ENCODE measurements at places on chromosomes 1 and 21.

- no peak for DNase-seq
Measured at GRCh38 chr1:11397151-11397901, 81.6 kb upstream of the DISP3 start.

DNA sequence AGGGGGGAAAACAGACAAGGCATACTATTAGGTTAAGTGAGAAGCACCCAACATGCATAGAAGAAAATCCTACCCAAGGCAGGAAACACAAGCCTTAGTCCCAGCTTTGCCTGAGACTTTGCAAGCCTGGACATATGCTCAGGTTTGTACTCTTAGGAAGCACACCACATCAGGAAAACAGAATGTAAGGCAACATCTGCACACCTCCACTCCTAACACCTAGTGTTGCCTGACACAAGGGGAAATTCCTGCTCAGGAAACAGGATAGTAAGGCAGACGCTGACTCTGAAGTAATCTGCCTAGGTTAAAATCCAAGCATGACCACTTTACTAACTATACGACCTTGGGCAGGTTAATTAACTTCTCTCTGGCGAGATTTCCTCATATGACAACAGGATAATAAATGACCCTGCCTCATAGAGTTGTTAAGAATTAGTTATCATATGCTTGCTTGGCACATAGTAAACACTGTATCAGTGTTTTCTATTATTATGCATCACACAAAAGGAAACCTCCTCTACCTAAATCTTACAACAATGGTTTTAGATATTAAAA lies 119.8 kb downstream of the ZZZ3 start:
- no peak for DNase-seq

DNA sequence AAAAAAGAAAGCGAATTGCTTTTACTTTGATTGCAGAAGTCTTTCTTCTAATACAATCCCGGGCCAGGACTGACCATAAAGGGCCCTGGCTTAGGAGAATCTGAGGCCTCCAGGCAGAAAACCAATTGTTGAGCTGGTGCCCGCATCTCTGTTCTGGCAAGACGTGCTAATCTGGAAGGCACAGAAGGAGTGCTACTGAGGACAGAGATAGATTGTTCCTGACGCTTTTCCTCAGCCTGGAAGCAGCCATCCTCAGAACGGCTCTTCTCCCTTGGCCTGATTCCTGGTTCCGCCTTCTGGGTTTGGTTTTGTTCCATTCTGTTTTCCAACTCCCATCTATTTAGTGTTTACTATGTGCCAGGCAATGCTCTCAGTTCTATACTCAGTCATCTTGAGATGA lies 44.8 kb upstream of the SPOCD1 start:
- DNase-seq = no peak

DNA sequence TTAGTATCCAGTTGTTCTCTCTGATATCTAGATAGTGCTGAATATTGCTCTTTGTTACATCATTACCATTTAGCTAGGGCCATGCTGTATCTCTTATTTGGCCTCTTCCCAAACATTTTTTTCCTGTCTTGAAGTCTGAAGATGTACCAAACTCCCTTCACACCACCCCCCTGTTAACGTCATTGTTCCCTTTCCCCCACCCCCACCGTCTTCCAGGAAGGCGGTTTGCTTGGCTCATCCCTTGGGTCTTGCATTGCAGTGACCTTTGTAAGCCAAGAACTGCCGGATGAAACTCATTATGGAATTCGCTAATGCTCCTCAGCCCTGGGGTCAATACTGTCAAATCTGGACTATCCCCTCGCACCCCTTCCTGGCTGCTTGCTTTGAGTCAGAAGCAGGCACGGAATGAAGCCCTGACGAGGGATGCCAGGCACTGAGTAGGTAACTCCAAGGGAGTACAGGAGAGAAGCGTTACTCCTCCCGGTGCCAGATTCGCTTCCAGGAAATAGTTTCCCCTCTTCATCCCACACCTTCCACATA lies 283.1 kb downstream of the TM2D1 start:
- DNase-seq = no peak

DNA sequence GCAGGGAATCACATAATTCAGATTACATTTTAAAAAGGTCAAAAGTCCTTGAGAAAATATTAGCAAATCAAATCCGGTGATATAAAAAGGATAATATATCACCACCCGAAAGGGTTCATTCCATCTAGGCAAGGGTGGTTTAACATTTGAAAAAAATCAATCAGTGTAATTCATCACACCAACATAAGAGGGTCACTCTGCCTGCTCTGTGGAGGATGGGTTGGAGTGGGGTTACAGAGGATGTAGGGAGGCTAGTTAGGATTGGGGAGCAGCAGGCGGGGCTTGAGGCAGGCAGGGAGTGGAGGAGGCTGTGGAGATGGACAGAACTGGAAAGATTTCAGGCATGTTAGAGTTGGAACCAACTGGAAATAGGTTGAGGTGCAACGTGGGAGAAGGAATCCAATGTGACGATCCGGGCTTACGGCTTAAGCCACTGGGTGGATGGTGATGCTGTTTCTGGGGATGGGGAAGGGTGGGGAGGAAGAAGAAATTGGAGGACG lies 12.5 kb downstream of the ADORA1 start:
- DNase-seq = no peak

DNA sequence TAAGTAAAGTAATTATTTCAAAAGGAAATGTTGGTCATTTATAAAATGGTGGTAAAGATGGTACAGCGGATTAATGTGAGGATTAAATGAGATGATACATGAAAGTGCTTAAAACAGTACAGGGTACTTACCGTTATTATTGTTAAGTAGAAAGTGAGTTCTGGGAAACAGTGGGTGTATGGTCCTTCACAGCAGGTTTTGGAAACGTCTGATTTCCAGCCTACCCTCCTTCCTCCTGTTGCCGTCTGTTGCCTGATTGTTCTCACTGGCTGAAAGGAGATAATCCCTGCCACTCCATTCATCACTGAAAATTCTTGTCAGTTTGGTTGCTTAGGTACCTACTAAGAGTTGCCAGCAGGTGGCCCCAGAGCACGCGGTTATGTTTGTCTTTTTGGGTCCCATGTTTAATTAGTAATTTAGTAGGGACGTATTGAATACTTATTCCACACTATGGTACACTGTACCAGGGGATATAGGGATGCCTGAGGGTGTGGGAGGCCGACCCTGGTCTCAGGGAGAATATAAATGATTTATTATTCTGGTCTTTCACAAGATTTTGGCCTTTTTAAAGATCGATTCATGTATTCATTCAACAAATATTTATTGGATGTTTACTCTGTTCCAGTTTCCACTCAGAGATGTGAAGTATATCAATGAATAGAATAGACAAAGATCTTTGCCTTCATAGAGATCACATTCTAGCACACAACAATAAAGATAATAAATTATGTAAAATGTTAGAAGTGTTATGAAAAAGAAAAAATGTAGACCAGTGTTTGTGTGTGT lies 30.8 kb upstream of the RPTN start:
- peak; percentile 51 for DNase-seq

DNA sequence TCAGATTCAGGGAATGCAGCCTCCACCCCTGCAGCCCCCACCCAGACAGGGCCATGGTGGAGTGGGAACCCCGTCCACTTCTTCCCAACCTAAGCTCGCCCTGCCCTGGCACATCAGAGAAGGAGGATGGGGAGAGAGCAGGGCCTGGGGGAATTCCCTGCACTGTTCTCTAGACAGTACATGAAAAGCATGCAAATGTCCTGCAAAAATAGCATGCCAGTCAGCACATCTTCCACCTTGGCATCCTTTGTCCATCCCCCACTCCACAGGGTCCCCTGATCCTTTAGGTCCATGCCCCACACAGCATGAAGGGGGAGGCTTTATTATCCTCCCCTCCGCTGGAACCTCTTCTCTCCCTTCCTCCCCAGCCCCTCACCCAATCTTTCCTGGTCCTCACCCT lies 35.0 kb upstream of the RD3 start:
- DNase-seq = no peak

- DNase-seq = no peak
Measured at GRCh38 chr1:152513081-152513480, 1.2 kb upstream of the CRCT1 start.

GRCh38 chr1:201137579-201138310 lies 10.8 kb upstream of the ASCL5 start:
- no peak for DNase-seq

DNA sequence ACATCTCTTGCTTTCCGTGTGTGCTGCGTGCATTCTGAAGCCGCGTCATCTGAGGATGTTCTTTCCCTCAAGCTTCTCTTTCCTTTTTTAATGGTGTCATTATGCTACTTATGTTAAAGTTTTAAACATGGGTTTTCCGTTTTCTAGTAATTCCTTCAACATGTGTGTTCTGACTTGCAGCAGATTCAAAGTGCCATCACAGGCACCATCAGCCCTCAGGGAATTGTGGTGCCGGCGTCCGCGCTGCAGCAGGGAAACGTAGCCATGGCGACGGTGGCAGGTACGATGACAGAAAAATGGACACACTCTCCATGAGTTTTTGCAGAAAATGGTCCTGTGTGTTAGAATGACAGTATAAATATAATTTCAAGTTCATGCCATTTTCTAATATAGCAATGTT lies 42.4 kb downstream of the PKNOX1 start:
- no peak for DNase-seq

DNA sequence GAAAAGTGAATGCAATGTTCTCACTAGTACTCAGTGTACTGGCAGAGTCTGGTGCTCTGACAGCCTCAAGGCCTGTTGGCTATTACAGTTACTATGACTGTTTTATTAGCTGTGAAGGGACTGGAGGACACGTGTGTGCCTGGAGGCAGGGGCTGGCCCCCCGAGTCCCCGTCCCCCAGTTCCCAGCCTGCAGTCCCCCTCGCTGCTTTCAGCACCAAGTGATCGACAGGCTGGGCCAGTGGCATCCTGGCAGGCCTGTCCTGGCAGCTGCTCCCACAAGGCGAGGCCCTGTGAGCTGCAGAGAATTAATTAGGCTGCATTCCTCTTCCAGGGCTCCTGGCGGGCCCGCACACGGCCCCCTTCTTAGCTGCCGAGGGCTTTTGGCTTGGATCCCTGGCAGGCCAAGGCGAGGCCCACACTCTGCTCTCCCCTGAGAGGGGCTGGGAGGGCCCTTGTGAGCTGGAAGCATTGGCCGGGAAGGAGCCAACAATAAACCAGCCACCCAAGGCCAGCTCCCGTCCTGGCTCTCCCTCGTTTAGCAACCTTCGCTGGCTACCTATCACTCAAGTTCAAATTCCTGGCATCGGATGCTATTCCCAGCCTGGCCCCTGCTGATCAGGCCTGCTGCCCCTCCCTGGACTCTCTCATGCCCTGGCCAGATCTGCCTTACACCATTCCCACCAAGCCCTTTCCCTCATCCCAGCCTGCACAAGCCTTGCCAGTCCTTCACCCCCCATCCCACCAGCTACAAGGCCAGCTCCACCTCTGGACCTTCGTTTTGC lies 9.8 kb downstream of the EDN2 start:
- DNase-seq = no peak

DNA sequence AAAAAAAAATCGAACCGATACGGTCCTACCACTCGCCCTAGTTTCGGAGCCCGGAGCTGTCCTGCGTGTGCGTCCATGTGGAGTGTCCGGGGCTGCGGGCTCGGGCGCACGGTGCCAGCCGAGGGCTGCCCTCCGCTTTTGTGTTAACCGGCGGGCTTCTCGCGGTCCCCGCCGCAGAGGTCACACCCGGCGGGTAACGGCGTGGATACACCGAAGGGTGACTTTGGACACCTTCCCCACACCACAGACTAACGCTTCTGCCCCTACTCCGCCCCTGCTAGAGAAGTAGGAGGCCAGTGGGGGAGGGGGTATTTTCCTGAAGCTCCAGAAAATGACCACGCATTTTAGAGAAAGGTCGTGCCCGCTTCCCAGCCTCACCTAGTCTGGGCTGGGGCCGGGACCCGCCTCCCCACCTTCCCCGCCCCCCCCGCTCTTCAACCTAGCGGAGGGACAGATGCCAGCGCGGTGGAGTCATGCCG lies 609 bp upstream of the ATF3 start:
- no peak for DNase-seq

DNA sequence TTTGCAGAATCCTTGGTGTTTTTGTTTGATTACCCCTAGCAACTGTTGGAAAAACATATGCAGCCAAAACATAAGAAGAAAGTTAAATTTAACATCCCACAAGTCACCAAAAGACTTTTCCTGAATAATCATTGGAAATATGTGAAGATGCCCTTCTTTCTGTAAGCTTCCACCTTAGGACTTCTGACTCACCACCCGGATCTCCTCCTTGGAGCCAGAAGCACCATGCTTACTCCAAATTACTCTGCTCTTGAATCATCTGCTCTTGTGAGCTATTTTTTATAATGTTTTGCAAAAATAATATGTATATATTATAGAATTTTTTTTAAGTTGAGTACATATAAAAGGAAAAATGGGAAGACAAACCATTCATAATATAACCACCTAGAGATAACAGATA lies 391.7 kb downstream of the KCTD3 start:
- no peak for DNase-seq

- DNase-seq = no peak
Measured at GRCh38 chr1:175829845-175830244, 86.5 kb upstream of the TNR start.

- no peak for DNase-seq
Measured at GRCh38 chr21:39381009-39381408, 32.1 kb upstream of the HMGN1 start.

DNA sequence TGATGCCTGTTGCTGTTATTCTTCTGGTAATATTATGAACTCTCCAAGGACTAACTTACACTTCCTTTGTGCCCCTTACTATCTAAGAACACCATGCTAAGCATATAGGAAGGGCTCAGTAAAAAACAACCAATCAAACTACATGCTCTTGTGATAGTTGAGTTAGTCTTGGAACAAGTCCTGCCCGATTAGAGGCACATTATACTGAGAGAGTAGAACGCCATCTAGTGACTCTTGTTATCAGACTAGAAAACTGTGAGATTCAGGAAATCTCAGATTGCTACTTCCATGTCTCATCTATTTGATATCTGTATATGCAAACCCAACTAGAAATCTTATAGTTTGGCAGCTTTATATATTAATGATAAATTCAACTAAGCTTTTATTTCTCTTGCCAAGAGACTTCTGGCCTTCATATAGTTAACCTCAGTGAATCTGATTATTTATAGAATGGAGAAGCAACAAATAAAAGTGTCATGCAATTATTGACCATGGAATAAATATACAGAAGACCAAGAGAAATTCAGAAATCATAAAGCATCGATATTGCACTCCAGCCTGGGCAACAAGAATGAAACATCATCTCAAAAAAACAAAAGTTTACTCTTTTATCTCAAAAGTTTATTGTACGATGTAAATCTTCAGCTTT lies 7.8 kb upstream of the SRRM1 start:
- DNase-seq = no peak

DNA sequence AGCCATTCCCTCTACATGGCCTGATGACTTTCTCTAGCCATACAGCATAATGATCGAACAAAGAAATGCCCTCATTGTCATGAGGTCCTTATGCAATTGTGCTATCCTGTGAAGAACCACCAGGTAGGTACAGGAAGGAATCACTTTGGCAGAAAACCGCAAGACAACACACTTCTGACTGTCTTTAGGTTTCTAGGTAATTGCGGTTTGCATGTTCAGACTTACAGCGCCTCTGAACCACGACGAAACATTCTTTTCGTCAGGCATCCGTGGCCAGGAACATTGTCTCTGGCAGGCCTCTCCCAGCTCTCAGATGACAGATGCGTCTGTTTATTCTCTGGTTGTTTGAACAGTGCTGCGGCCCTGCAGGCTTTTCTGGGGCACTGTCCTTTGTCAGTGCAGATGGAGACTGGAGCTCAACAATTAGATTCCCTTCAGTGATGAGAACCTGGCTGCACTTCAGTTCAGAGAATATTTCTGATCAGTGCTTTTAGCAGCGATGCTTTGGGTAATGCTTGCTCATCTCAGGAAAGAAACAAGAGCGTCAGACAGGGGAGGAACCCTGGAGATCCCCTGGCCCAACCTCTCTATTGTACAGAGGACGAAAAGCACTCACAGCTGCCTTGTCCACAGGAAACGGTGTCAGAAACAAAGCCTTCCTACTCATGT lies 63.4 kb downstream of the B3GALT5 start:
- DNase-seq = no peak

GRCh38 chr1:93549131-93549530 lies 101.2 kb downstream of the FNBP1L start:
- DNase-seq = no peak
